ENCODE measurements at places on chromosomes 1 and 21. TPM values are rescaled to one million over a fixed set of nuclear protein-coding genes. Genes with fewer than 3 reads are reported as not detected.

DNA sequence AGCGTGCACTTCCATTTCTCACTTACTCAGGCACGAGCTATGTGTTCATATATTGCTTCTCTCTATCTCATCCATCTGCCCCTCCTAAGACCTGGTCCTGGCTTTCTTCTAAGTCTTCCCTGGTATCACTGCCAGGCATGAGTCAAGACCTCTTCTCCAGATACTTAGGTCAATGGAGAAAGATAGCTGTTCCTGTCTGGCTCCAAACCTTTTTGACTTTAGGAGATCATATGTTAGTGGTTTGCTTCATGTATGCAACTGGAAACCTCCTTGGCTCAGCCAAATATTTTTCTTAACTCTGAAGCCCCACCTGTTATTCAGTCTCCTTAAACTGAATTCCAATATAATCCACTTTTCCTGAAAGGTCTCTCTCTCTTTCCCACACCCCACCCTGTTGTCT lies 211.6 kb upstream of the PTBP2 start:
- DNase-seq: no peak

- DNase-seq: peak; percentile 36
Measured at GRCh38 chr1:38000529-38001455, 4.5 kb downstream of the FHL3 start.

- DNase-seq: peak; percentile 31
Measured at GRCh38 chr1:58515794-58516401, 30.6 kb downstream of the OMA1 start.

GRCh38 chr1:159829273-159829634 lies 2.6 kb downstream of the SLAMF8 start:
- DNase-seq: no peak

GRCh38 chr1:210098356-210098755 lies 134.2 kb upstream of the SERTAD4 start:
- DNase-seq: no peak

DNA sequence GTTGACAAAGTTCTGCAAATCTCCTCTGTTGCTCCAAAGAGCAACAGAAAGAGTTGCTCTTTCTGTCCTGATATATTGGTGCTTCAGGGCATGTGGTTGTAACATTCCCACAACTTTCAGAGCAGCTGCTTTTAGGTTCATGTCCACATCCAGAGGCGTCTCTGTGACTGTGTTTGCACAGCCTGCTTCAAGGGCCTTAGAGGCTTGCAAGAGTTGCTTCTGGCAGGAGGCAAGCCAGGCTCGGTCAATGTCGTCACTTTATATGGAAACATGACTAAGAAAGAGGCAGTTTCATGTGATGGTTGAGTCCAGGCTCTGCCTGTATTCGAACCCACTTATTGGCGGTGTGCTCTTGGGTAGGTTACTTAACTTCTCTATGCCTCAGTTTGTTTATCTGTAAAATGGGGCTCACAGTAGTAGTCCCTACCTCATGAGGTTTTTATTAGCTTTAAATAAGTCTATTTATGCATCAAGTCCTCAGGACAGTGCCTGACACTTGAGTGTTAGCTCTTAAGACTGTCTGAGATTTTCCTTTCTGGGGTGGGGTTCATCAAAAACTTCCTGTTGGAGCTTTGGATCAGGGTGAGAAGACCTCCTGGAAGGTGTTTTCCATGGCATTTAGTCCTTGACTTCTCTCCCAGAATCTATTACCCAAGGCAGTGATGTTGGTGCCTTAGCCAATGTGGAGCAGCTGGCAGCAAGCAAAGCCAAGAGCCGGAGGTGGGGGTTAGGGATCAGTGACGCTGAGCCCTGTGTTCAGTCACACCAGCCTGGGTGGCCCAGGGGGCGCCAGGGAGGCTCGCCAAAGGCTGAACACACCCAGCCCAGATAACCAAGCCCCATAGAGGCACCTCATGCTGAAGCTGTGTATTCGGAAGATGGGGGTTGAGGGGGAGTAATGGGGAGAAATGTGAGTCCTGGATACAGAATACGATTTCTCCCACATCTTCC lies 18.9 kb downstream of the LHX4 start:
- DNase-seq: no peak

DNA sequence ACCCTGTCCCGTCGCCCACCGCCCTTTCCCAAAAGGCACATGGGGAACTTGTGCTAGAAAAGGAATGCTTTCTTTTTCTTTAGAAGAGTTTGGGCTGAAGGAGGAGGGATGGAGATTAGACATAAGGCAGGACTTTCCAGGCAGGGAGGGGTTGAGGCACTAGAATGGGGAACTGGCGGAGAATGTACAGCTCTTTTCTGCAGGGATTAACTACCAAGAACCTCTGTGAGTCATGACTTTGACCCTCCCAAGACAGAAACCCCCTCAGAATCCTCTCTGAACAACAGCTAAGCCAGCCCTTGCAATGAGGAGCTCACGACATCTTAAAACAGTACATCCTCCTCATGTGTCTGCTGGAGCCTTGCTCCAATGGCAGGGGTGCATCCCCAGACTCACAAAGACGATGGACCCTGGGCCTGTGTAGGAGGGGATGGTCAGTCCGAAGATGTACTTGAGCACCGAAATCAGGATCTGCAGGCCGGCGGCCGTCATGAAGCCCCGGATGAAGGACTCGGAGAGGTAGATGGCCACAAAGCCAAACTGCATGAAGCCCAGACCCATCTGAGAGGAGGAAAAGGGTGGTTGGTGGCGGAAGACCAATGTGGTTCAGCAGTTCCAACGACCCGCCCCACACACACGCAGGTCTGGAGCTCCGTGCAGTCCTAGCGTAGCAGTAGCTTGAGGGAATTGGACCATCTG lies 13.6 kb downstream of the SLC26A9 start:
- DNase-seq: no peak

- no peak for DNase-seq
Measured at GRCh38 chr1:200075522-200075921, 48.0 kb downstream of the NR5A2 start.

- DNase-seq: no peak
Measured at GRCh38 chr21:32708069-32708468, 19.7 kb downstream of the SYNJ1 start.

DNA sequence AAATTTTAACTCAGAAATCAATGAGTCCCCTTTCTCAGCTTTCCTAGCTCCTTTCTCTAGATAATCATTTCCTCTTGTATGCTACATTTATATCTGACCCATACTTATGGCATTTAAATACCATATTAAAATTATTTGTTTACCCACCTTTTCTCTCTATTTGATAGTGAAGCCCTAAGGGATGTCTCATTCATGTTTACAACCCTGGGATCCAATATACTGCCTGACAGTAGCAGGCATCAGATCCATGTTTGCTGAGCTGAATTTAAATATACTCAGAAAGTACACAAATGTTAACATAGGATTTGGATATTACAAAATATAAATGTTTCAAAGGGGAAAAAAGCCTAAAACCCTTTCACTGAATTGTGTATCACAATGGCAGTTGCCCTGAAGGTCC lies 26.5 kb downstream of the SCMH1 start:
- no peak for DNase-seq

- peak; percentile 54 for DNase-seq
Measured at GRCh38 chr1:24540906-24541710, 14.8 kb upstream of the NCMAP start.

GRCh38 chr1:197141575-197141974 lies 4.9 kb downstream of the ASPM start:
- DNase-seq: no peak

DNA sequence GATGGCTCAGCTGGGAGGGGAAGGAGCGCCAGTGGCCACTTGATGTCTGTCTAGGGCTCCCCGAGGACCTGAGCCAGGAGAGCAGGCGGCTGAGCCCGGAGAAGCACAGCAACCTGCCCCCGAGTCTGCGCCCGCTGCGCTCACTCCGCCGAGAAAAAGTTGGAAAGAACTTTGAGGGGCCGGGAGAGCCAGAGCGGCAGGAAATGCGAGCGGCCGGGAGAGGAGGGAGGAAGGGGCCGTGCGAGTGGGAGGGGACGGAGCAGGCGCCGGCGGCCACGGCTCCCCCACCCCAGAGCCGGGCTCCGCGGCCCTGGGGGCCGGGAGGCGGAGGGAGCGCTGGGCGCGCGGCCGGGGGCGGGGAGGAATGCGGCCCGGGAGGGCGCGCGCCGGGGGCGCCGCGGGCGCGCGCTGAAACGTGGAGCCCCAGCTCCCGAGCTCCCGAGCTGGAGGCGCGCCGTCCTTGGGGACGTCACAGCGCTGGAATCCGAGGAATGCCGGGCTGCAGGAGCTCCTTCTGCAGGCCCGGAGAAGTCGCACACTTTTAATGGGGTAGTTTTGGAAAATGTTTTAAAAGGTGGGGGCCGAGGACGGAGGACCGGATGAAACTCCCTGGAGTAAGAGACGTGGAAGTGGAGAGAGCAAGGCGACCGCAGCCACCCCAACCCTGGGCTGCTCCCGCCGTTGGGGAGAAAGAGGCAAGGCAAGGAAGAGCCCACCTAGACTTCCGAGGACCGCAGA lies at the start of gene PTPN14:
Gene PTPN14 (minus strand): TSS at position 167 of the 738 bp plus-strand sequence. CDS start 86,799 bp downstream, outside the sequence.
- peak; percentile 78 for DNase-seq

DNA sequence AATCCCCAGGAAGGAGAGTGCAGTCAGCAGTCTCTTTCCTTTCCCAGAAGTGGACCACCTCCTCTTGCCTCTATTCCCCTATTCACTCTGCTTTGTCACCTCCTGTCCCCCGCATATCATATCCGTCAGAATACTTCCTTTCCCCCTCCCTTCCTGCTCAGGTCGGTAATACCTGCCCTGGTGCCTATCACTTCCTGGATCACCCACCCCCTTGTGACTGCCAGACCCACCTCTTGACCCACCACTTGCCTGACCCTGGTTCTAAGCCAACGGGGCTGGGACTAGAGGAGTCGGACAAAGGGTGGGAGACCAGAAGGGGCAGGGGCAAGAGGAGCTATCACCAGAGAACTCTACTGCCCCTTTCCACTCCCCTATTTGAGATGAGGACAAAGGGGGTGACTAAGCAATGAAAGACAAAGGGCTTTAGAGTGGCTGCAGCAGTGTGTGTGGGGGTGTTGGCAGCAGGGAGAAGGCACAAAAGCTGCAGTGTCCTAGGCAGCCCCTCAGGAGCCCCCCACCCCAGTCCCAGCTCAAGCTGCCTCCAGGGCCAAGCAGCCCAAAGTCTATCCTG lies 1.7 kb upstream of the ADAMTS4 start:
- no peak for DNase-seq

DNA sequence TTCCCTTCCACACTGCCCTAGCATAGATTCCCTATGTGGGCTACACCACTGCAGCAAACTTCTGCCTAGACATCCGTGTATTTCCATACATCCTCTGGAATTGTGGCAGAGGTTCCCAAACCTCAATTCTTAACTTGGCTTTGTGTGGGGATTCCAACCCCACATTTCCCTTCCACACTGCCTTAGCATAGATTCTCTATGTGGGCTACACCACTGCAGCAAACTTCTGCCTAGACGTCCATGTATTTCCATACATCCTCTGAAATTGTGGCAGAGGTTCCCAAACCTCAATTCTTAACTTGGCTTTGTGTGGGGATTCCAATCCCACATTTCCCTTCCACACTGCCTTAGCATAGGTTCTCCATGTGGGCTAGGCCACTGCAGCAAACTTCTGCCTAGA lies 31.4 kb downstream of the ZNF670 start:
- DNase-seq: no peak

LCE1C gene
- polyA plus RNA-seq: not detected

GCSAML gene
- polyA plus RNA-seq: 0.42 TPM

HPDL gene
- 1.0 TPM for polyA plus RNA-seq

OR2L2 gene
- 0.01 TPM for polyA plus RNA-seq

TIAM1 gene
- 10.0 TPM for polyA plus RNA-seq

SPRR2F gene
- polyA plus RNA-seq: not detected

CAPN9 gene
- 0.49 TPM for polyA plus RNA-seq

TTLL7 gene
- polyA plus RNA-seq: 11.4 TPM

Measured in urinary bladder (tissue), 4 donors.